Left lung (tissue), 14 donors: ENCODE measurements at places on chromosomes 7 and 10. TPM values are rescaled to one million over a fixed set of nuclear protein-coding genes. Genes with fewer than 3 reads are reported as not detected.

Gene ZNF727
- 3.0 TPM for total RNA-seq

Gene ADAM12
- total RNA-seq = 22.4 TPM

Gene JAZF1
- total RNA-seq = 18.2 TPM

Gene HECTD2
- 15.8 TPM for total RNA-seq

Gene CYP2C9
- not detected for total RNA-seq

Gene INA
- total RNA-seq = 0.08 TPM

Gene SPDYE9
- not detected for total RNA-seq

Gene EEPD1
- 11.8 TPM for total RNA-seq

Gene TMEM229A
- total RNA-seq = 0.17 TPM

Gene CAV2
- total RNA-seq = 162 TPM

Gene GBX1
- total RNA-seq = not detected

Gene CYP2C18
- 2.1 TPM for total RNA-seq

Gene SRRM3
- total RNA-seq = 0.94 TPM

Gene FAM221A
- total RNA-seq = 9.3 TPM

Gene ANXA8L1
- 7.2 TPM for total RNA-seq

Gene ADRB1
- 11.7 TPM for total RNA-seq

Gene SEC31B
- total RNA-seq = 10.1 TPM

Gene HKDC1
- total RNA-seq = 4.5 TPM

Gene LBX1
- total RNA-seq = 0.18 TPM

Gene TMEM26
- total RNA-seq = 1.3 TPM

Gene KLF14
- total RNA-seq = 0.29 TPM

Gene CRYGN
- total RNA-seq = not detected

Gene NEUROG3
- not detected for total RNA-seq

Gene OR9A2
- not detected for total RNA-seq

Gene PLPP4
- not detected for total RNA-seq

Gene CPED1
- total RNA-seq = 14.1 TPM

Gene NAT16
- not detected for total RNA-seq

Gene PBLD
- total RNA-seq = 2.1 TPM

Gene TMEM273
- total RNA-seq = 46.9 TPM

Gene FAM204A
- 54.5 TPM for total RNA-seq

Gene ASB4
- total RNA-seq = 0.29 TPM

Gene LIPK
- total RNA-seq = not detected

Gene NPSR1
- total RNA-seq = not detected

Gene TMEM225B
- 0.60 TPM for total RNA-seq

Gene CTAGE4
- 5.3 TPM for total RNA-seq

Gene RTKN2
- 14.1 TPM for total RNA-seq

Gene PPP1R9A
- total RNA-seq = 28.6 TPM

Gene OR2A1
- not detected for total RNA-seq

Gene PRSS37
- not detected for total RNA-seq

Gene HOGA1
- total RNA-seq = 1.2 TPM

Gene GPR15LG
- not detected for total RNA-seq

Gene METTL27
- total RNA-seq = 2.6 TPM

Gene HOXA2
- 0.61 TPM for total RNA-seq

Gene TAS2R3
- total RNA-seq = 0.82 TPM

Gene OR6B1
- not detected for total RNA-seq
